ENCODE measurements at places on chromosomes 3 and 15. TPM values are rescaled to one million over a fixed set of nuclear protein-coding genes. Genes with fewer than 3 reads are reported as not detected.

DNA sequence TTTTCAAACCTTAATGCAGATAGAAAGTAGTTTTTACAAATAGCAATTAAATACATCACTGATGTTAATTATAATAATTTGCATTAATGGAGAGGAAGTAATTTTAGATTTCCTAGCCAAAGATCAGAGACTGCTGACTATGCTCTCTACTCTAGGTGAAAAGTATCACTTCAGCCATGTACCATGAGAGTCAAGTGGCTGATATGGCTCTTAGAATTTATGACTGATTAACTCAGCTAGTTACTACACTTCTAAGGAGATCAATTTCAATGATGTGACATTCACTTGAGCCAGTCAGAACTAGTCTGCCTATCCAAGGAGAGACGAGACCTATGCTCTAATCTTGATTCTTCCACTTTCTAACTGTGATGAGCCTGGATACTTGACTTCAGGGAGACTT lies 405.7 kb upstream of the RORA start:
- DNase-seq: no peak

DNA sequence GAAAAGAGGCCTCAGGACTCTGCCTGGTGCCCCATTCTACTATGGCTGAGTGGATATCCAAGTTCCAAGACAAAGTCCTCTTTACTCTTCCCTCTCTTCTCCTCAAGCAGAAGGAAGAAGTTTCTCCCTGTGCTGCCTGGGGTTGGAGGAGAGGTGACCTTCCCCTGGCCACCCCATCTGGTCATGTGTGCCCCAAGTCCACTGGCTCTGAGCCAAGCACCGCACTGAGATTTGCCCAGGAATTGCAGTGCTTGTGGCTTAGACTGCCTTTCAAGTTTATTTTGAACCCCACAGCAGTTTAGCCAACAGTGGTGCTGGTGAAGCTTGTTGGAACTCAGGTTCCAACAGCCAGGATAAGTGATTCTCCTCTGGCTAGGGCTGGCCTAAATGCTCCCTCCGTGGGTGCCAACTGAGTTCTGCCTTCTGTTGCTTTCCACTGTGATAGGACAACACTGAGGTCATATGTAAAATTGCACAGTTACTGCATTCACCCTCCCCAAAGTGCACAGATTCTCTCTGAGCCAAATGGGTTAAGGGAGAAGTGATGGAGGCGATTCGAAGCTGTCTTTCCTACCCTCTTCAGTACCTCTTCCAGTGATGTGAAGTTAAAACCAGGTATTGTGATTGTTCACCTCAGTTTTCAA lies 69.9 kb downstream of the TMCO5A start:
- no peak for DNase-seq

GRCh38 chr3:152518346-152518745 lies 249.6 kb downstream of the MBNL1 start:
- DNase-seq: no peak

- no peak for DNase-seq
Observed at GRCh38 chr3:122982216-122983185, 45.1 kb downstream of the SEMA5B start.

Gene IQCF5
- total RNA-seq: not detected

- DNase-seq: no peak
Observed at GRCh38 chr3:172635588-172635987, 75.3 kb downstream of the NCEH1 start.

DNA sequence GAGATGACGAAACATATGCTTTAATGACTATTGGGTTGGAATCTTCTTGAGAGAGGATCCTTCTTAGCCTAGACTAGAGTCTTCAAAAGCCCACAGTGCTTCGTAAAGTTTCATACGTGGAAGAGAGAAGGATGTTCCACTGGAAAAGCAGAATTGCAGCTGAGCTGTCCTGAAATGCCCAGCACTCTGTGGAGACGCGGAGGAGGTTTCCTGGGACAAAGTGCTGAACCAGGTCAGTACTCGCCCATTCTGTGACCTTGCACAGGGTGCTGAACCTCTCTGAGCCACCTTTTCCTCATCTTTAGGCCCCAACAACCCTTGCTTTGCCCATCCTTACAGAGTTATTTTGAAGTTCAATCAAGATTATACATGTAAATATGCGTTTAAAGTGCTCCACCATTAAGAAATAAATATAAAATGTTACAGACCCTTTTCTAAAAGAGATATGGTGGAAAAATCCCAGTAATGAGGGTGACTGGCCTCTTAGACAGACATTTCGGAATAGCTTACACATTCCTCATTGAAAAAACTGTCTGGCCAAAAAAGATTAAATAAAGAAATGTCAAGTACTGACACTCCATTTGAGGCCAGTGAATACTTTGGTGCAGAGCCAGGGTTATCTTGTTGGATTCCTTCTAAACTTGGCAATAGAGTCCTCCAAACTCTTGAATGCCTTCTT lies 4.2 kb upstream of the MAGEF1 start:
- no peak for DNase-seq
